Activated effector memory CD4-positive, alpha-beta T cell treated with anti-CD3 and anti-CD28 coated beads, Interleukin-2, amount 50 U/mL, for 16 hours (primary cell): ENCODE measurements at places on chromosomes 2 and 18.

DNA sequence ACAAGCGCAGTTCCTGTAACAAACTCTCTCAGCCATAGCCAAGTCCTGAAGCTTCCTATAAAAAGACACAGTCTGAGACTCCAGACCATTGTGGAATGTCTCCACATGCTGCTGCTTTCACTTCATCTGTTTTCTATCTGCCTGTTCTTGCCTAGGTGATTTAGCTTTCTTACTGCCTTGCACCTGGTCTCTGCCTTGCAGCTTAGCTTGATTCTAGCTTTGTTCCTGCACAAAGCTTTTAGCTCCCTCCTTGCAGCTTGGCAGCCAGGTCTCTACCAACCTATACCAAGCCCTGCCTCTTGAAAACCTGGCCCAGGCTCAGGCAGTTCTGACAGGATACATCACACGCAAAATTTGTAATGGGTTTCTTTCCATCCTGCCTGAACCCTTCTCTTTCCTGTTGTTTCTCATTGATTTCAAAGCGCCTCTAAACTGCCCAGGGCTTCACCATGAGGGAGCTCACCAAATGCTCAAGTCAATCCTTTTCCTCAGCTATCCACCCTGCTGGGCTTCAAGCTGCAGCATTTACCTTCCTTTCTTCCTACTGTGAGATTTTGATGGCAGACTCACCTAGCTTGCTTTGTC lies 941.3 kb upstream of the NXPH2 start:
- no peak for DNase-seq

DNA sequence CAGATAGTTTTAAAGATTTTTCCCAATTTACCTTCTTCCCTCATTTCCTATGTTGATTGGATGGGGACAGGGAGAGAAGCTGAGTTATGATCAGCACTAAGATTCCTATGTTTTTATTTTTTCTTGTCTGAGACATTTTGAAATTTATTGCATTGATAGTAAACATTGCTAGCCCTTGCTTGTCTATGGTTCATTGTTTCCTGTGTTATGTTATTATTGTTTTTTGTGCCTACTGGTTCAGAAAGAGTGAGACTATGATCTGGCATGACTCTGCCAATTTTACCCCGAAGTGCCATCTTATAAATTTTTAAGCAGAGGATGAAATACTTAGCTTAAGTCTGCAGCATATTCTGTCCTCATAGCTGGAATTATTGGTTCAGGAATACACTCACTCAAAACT lies 478.5 kb downstream of the MBD2 start:
- DNase-seq = no peak

DNA sequence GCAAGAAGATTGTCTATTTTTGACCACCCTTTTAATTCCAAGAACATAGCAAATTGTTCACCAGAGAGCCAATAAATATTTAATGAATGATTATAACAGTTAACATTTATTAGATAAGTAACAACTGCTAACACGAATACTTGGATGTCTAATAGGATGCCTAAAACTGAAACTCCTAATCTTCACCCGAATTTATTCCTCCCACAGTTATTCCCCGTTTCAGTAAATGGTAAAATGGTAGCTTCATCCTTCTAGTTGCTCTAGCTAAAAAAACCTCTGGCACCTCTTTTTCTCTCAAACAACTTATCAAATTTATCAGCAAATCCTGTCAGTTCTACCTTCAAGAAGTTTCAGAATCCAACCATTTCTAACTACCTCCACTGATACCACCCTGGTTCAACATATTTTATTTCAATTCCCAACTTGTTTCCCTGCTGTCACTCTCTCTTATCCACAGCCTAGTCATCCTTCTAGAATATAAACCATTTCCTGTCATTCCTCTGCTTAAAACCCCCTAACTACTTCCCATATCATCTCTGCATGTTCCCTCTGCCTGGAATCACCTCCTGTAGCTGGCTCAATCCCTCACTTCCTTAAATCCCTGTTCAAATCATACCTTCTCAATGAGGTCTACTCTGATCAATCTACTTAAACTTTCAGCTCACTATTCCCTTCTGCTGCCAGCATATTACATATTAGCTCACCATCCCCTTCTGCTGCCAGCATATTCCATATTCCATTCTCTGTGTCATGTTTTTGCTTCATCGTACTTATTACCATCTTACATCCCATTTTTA lies 93.8 kb downstream of the ROCK2 start:
- no peak for DNase-seq

- no peak for DNase-seq
Observed at GRCh38 chr2:127052771-127053691, 53.9 kb downstream of the BIN1 start.

GRCh38 chr2:170335351-170335750 lies 157.4 kb downstream of the MYO3B start:
- DNase-seq = no peak

- DNase-seq = peak; percentile 78
Observed at GRCh38 chr18:79245517-79246001, 150.2 kb upstream of the NFATC1 start.

- peak; percentile 75 for DNase-seq
Observed at GRCh38 chr18:36828157-36828629, 609 bp downstream of the TPGS2 start.

DNA sequence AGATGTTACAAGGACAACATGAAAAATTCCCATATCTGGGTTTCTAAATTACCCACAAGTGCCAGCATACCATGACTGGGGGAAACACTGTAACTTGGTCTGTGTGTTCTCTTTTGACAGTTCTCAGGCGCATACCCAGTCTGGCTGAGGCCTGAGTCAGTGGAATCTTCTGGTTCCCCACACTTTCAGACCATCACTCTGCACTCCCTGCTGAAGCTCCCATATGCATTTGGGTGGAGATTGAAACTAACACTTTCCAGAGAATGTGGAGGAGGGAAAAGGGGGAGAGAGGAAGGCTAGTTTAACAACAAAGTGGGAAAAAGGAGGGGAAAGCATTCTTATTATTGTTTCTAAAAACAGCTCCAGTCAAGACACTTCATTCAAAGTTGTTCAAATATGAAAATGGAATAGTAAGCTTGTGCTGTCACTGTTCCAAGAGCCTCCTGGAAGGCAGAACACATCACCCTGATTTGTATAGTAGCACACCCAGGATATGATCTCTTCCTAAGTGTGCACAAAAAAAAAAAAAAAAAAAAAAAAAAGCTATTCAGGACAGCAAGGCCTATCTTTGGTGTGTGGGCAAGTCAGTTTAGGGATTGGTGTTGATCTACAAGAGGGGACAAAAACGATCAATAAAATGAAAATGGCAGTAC lies 48.1 kb upstream of the CTIF start:
- no peak for DNase-seq

- DNase-seq = no peak
Observed at GRCh38 chr2:60359569-60359968, 193.9 kb downstream of the BCL11A start.

DNA sequence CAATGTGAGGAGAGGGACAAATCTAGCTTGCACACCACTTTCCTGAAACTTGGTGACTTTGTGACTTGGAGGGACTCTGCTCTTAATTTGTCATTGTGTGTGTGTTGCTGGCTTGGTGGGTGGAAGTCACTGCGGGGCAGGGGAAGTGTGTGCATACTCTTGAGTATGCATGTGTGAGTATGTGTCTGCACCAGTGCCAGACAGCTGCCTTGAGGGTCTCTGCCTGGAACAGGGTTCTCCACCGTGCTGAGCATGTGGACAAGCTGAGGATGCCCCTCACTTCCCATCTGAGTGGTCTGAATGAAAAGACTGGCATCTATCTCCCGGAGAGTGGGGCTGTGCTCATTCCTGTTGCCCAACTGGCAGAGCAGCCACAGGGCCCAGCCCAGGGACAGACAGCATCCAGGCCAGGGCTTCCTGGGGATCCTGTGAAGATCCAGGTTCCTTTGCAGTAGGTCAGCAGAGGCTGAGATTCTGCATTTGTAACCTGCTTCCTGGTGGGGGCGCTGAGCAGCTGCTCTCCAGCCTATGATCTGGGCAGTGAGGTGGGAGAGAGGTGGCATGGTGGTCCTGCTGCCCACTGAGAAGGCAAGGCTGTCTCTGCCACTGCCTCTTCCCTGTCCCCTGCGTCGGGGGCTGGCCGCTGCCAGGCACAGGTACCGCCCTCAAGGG lies 138.9 kb upstream of the HAAO start:
- no peak for DNase-seq

DNA sequence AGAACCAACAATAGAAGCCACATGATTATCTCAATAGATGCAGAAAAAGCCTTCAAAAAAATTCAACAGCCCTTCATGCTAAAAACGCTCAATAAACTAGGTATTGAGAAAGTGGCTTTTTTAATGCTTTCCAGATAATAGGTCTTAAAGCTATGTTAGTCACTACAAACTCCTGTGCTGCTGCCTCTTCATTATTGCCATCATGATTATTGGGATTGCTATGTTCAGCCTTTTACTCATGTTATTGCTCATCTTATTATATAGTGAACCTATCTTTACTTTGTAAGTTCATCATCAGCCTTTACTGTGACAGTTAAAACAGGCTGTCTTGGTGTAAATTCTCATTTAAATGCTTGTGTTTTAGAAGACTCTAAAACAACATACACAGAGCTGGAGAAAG lies 1557.2 kb upstream of the ZEB2 start:
- DNase-seq = no peak

DNA sequence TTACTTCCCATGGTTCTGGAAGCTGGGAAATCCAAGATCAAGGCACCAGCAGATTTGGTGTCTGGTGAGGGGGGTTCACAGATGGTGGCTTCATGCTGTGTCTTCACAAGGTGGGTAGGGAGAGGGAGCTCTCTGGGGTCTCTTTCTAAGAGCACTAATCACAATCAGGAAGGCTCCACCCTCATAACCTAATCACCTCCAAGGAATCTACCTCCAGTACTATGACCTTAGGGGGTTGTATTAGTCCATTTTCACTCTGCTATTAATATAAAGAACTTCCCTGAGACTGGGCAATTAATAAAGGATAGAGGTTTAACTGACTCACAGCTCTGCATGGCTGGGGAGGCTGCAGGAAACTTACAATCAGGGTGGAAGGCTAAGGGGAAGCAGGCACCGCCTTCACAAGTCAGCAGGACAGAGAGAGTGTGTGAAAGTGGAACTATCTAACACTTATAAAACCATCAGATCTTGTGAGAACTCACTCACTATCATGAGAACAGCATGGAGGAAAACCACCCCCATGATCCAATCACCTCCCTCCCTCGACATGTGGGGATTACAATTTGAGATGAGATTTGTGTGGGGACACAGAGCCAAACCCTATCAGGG lies 17.6 kb downstream of the TBC1D8 start:
- DNase-seq = no peak

DNA sequence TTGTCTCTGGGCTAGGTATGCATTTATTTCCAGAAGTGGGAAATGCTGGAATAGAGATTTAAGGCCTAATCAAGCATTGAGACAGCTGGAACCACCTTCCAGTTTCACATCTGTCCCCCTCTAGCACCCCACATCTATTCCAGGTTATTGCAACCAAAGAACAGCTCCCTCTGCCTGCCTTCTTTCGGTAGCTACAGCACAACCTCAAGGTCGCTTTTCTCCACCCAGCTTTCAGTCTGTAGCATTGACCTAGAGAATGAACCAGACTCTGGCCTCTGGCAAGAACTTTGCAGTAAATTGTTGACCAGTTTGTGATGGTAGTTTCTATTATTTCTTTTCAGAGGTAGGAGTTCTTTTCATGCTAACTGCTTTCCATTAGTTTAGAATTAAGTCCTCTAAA lies 484.2 kb downstream of the DLGAP1 start:
- DNase-seq = no peak

- no peak for DNase-seq
Observed at GRCh38 chr2:209441541-209441940, 17.7 kb downstream of the MAP2 start.

- no peak for DNase-seq
Observed at GRCh38 chr2:9225806-9226205, 19.2 kb downstream of the ASAP2 start.

- no peak for DNase-seq
Observed at GRCh38 chr18:59358414-59358711, 702 bp downstream of the LMAN1 start.

GRCh38 chr2:125644257-125644656 lies 1011.7 kb upstream of the GYPC start:
- no peak for DNase-seq

DNA sequence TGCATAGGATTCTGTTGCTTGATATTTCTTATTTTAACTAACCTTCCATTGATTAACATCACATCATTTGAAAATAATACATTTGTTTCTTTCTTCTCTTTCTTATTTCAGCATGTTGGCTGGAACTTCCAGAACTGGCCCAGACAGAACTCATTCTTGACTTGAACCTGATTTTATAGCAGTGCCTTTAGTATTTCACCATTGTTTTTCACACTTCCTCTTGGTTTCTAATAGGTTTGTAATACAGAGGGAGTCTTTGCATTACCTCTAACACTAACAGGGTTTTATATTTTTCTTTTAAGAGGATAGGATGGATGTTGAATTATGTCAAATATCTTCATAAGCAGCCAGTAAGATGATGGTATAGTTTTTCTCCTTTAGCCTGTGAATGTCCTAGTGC lies 39.2 kb downstream of the SEMA4F start:
- DNase-seq = no peak

DNA sequence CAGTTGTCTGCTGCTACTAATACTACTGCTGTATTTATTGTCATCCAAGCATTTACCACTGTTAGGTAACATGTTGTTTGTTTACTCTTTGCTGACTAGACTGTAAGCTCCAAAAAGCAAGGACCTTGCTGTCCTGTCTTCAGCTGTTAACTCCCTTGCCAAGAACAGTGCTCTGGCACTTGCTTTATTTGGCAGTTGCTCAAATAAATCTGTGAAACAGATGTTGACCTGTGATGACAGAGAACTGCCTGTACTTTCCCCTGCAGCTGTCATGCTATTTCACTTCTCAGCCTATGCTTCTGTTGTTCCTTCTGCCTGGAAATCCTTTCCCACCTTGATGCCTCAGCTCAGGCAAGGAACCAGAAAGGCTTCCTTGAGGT lies 181.2 kb downstream of the ATAD2B start:
- DNase-seq = no peak
